A549 (cell line): ENCODE measurements at places on chromosomes 6 and 20. TPM values are rescaled to one million over a fixed set of nuclear protein-coding genes. Genes with fewer than 3 reads are reported as not detected.

- no peak for DNase-seq
Measured at GRCh38 chr20:41017448-41018042, 11.1 kb upstream of the TOP1 start.

- DNase-seq: no peak
Measured at GRCh38 chr6:25053875-25054371, 118.2 kb upstream of the RIPOR2 start.

DCBLD1 gene
- 48.0 to 60.4 TPM (median 58.4 TPM) in 3 replicates for polyA plus RNA-seq

C20orf144 gene
- polyA plus RNA-seq: 0.09 to 0.12 TPM (median 0.12 TPM) in 3 replicates
